ENCODE measurements at places on chromosomes 11 and 22. TPM values are rescaled to one million over a fixed set of nuclear protein-coding genes. Genes with fewer than 3 reads are reported as not detected.

The OR5A1 gene
- not detected for total RNA-seq

The RAG2 gene
- total RNA-seq: not detected

The NEFH gene
- 0.05 TPM for total RNA-seq

The POTEH gene
- not detected for total RNA-seq

The FGF3 gene
- not detected for total RNA-seq

The KAT5 gene
- 40.6 TPM for total RNA-seq

The HTR3A gene
- not detected for total RNA-seq

All from A549 treated with GW870086 at 1 μM for 4 hours (cell line).